ENCODE measurements at places on chromosomes 11 and 22.

DNA sequence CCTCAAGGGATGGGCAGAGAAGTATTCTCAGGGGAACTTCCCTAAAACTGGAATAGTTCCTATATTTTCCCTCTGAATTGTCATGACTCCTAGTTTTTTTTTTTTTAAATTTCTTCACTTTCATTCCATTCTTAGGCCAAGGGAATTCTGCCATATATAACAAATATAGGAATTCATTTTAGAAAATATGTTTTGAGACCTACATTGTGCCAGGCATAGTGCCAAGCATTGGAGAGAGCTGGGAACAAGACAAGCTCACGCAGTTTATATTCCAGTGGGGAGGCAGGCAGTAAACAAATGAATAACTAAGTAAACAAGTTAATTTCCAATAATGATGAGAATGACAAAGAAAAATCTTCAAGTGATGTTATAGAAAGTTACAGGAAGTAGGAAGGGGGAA lies 2.6 kb upstream of the NPTXR start:
- no peak for DNase-seq

- no peak for DNase-seq
These were observed 6.1 kb downstream of the OR6M1 start for GRCh38 chr11:123800036-123800435.

DNA sequence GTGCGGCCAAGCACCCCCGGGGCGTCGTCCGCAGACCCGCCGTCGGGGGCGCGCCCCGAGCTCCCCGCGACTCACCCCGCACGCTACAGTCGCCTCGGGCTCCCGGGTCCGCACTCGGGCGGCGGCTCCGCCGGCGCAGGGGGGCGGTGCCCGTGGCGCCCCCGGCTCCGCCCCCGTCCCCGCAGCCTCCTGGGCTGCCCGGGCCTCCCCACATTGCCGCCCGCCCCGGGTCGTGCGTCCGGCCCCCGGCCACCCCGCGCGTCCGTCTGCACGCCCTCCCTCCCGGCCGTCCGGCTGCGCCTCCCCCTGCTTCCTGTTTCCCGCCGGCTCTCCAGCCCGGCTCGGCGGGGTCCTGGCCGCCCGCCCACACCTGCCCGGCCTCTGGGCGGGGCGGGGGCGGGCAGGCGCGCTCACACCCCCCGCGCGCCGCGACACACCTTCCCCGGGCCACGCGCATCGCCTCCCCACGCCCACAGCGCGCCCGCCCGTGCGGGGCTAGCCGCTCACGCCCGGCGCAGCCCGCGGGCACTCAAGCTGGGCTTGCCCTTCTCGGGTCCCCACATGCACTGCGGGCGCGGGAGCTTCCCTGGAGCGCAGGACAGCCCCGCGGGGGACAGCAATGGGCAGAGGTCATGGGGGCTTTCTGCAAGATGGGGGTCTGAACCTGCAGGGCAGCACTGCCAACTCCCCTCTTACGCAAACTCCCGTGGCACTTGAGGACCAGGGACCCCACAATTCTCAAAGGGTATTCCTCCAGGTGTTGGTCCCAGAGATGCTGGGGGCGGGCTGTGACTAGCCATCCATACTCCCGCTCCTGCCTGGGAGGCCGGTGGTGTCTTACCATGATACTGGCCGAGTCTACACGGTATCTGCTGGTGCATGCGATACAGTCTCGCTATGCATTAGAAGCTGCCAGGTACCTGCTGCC lies at the start of gene CARD10:
Gene CARD10 (minus strand): TSS at position 148 of the 928 bp plus-strand sequence. CDS start 215 bp downstream, outside the sequence.
- no peak for DNase-seq

- DNase-seq = no peak
These were observed 1.5 kb downstream of the TRIM6 start for GRCh38 chr11:5597953-5598352.

- DNase-seq = peak; percentile 57
These were observed 3.9 kb upstream of the CRY2 start for GRCh38 chr11:45843158-45843924.

GRCh38 chr11:44766972-44767278 lies 40.2 kb downstream of the TSPAN18 start:
- no peak for DNase-seq

- DNase-seq = no peak
These were observed 7.9 kb upstream of the APLNR start for GRCh38 chr11:57244911-57245310.

- no peak for DNase-seq
These were observed 34.1 kb upstream of the GRAMD4 start for GRCh38 chr22:46586123-46586519.
